ENCODE measurements at places on chromosomes 7 and 10. TPM values are rescaled to one million over a fixed set of nuclear protein-coding genes. Genes with fewer than 3 reads are reported as not detected.
A peak's percentile ranks its signal among the peaks of the same experiment; 100 is the strongest.

Gene PARG
- 36.2 TPM for total RNA-seq

Gene CHN2
- 5.1 TPM for total RNA-seq

Gene ELMO1
- total RNA-seq: not detected

Gene EGR2
- 1.0 TPM for total RNA-seq

DNA sequence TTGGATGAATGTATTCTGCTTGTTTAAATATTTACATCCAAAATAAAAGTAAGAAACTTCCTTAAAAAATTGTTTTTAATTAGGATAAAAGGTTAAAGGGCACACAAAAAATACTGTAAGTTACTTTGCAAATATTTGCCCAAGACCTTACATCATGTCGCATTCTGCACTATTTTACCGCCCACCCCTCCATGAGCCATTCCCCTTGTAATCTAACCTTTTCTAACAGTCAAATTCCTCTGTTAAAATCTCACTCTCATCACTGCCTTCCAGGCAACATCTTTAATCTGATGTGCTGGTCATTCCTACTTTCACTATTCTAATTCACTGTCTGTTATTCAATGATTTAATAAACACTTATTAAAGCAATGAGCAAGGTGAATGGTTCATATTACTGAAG lies 23.2 kb downstream of the TSPAN12 start:
- H3K27me3 ChIP-seq: peaks cover 77% of the 10 kb centered on the region
- no peaks in the 10 kb centered on the region for H3K4me1 ChIP-seq
- no peaks in the 10 kb centered on the region for H3K36me3 ChIP-seq
- DNase-seq: no peak
- H3K4me3 ChIP-seq: no peak overlapping the region

DNA sequence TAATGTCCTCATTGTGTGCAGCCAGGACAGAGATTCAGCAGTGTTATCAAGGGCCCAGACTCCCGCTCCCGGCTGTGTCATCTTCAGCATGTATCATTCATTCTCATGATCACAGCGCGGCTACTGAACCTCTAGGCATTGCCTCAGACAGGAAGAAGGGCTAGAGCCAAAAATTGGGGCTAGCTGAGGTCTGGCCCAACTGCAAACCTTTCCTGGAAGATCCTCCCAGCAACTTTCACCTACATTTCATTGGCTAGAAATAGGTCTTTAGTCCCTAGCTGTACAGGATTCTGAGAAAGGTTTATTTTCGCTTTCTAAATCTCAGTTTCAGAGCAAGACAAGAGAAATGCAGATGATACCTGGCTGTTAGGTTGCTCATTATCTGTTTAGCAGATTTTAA lies 81.9 kb downstream of the CREM start:
- H3K27me3 ChIP-seq: no peaks in the 10 kb centered on the region
- no peak for DNase-seq
- H3K27ac ChIP-seq: no peak overlapping the region
- H3K4me3 ChIP-seq: no peak overlapping the region
- peaks cover 20% of the 10 kb centered on the region for H3K36me3 ChIP-seq

DNA sequence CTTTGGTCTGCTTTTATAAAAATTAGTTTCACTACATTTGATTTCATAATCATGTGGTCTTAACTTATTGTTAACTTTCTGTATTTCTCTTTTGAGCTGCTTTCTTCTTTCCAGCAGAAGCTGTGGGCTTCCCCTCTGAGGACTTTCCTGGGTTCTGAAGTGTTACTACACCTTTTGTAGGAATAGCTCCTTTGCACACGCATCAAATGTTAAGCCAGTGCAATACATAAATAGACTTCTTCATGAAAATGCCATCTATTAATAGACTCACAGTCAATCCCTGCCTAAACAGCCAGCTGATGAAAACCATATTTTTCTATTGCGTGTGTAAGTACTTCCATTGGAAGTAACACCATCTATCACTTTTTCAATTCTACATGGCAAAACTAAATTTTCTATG lies 1.5 kb downstream of the ABCB4 start:
- peaks cover 25% of the 10 kb centered on the region for H3K27me3 ChIP-seq
- no peaks in the 10 kb centered on the region for H3K4me1 ChIP-seq
- H3K36me3 ChIP-seq: no peaks in the 10 kb centered on the region
- no peak for DNase-seq

- peaks cover under 1% of the 10 kb centered on the region for H3K4me1 ChIP-seq
- H3K27ac ChIP-seq: no peak overlapping the region
- no peak overlapping the region for H3K4me3 ChIP-seq
- no peaks in the 10 kb centered on the region for H3K27me3 ChIP-seq
- no peak for DNase-seq
Observed at GRCh38 chr7:22380333-22380732, 23.4 kb upstream of the RAPGEF5 start.

- H3K27me3 ChIP-seq: no peaks in the 10 kb centered on the region
- H3K4me1 ChIP-seq: peaks cover 29% of the 10 kb centered on the region
- peak; percentile 65 for DNase-seq
- peak overlapping the region; percentile 63 for H3K4me3 ChIP-seq
- peak overlapping the region; percentile 86 for H3K27ac ChIP-seq
- H3K36me3 ChIP-seq: peaks cover 14% of the 10 kb centered on the region
Observed at GRCh38 chr10:16439295-16439694, 2.5 kb downstream of the PTER start.

DNA sequence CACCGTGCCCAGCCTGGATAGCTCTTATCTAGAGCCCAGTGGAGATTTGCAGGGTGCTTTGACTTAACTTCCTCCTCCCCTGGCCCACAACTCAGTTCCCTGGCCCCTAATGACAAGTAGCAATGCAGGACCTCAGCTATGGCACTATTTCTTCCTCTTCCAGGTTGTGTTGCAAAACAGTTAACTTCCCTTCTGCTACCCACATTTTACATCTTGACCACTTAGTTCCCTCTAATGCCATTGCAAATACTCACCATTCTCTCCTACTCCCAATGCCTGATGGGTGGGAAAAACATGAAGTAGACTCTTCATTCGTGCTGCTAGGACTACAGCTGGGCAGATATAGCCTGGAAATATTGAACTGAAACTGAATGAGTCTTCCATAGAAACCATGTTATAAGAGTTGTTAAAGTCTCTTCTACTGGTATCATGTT lies 39.1 kb upstream of the FGL2 start:
- no peak overlapping the region for H3K27ac ChIP-seq
- no peak overlapping the region for H3K4me3 ChIP-seq
- no peak for DNase-seq
- H3K4me1 ChIP-seq: no peaks in the 10 kb centered on the region
- H3K27me3 ChIP-seq: no peaks in the 10 kb centered on the region

All from MCF 10A (cell line).